ENCODE measurements at places on chromosomes 3 and 15. TPM values are rescaled to one million over a fixed set of nuclear protein-coding genes. Genes with fewer than 3 reads are reported as not detected.

CRABP1 gene
- total RNA-seq: 377 TPM

CCDC13 gene
- total RNA-seq: 0.79 TPM

CIB2 gene
- 45.2 TPM for total RNA-seq

CDHR4 gene
- 0.17 TPM for total RNA-seq

GRCh38 chr15:73141216-73141900, 89.1 kb downstream of the NEO1 start:
- H3K27me3 ChIP-seq: no peaks in the 10 kb centered on the region
- no peak overlapping the region for H3K4me3 ChIP-seq
- H3K27ac ChIP-seq: no peak overlapping the region
- no peaks in the 10 kb centered on the region for H3K36me3 ChIP-seq
- no peaks in the 10 kb centered on the region for H3K4me1 ChIP-seq
- DNase-seq: no peak

DNA sequence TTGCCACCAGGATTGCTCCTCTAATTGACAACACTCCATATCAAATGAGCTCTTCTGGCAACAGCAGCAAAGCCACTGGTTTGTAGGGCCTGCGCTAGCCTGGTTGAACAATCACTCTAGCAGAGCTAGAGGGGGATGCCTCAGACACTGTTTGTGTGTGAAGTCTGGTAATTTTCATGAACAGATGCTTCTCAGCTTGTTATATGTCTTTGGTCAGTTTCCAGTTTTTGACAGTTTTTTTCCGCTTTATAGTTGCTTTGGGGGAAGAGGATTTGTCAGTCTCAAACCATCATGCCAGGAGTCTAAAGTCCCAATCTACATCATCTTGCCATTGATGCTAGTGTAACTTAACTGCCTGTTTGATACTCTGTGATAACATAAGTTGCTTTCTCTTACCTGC, 136.0 kb downstream of the HCN4 start:
- DNase-seq: no peak
- no peaks in the 10 kb centered on the region for H3K27me3 ChIP-seq
- H3K27ac ChIP-seq: peak overlapping the region; percentile 46
- no peak overlapping the region for H3K4me3 ChIP-seq

HMCES gene
- total RNA-seq: 44.0 TPM

RNU5B-1 gene
- not detected for total RNA-seq

TRAT1 gene
- total RNA-seq: not detected

TMOD2 gene
- 3.3 TPM for total RNA-seq

- no peak for DNase-seq
- peaks cover 11% of the 10 kb centered on the region for H3K4me1 ChIP-seq
These were observed 395.5 kb upstream of the PROK2 start for GRCh38 chr3:72180405-72180804.

DNA sequence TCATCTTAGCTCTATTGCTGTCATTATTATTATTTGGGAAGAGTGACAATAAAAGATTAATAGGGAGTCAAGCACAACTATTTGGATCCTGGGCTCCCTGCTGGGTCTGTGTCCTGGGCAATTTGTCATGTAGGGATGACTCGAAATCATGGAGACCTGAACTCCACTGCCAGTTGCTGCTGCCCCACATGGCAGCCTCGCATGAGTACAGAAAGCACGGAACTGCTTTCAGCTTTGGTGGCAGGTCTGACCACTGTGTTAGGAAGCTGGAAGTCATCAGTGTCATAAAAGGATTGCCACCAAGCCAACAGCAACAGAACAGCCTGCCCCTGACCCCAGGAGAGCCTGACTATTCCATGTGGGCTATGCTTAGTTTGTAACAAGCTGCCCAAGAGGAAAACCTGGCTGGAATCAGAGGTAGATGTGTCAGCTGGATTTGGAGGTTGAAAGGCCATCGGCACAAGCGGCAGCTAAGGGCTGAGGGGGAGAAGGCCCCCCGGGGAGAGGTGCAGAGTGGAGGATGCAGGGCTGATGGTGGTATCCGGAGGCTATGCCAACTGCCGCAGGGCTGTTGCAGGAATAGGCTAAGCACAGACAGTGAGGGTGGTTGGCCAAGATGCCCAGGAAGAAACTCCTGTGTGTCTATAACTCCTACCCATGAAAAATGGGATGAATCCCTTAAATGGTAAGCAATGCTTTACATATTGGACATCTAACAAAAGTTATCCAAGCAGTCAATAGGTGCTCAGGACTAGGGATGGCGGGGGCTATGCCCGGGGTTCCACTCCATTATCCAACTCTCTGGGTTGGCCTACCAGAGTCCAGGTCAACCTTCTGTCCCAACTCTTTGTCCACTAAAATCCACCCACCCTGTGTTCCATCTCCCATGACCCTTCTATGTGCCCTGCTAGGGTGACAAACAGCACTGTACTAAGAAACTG, 291.6 kb downstream of the ADAMTS17 start:
- H3K27me3 ChIP-seq: peaks cover 4% of the 10 kb centered on the region
- DNase-seq: no peak
- no peak overlapping the region for H3K27ac ChIP-seq
- H3K4me3 ChIP-seq: no peak overlapping the region
- H3K36me3 ChIP-seq: peaks cover 21% of the 10 kb centered on the region

ROPN1B gene
- total RNA-seq: 0.09 TPM

DNA sequence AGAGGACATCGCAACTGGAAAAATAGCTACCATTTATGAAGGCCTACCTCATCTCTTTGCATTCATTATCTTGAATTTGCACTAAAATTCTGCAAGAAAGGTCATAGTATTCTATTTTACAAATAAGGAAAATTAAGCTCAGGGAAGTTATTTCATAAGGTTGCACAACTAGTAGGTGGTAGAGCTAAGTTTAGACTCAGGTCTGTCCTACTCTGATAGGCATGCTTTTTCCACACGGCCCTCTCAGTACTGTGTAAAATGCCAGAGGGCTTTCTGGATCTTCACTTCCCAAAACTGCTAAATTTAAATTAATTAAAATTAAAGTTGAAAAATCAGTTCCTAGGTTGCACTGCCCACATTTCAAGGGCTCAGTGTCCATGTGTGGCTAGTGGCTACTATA, 18.3 kb downstream of the MAP2K1 start:
- H3K36me3 ChIP-seq: peaks cover 2% of the 10 kb centered on the region
- H3K27ac ChIP-seq: peak overlapping the region; percentile 100
- no peaks in the 10 kb centered on the region for H3K27me3 ChIP-seq
- H3K4me1 ChIP-seq: peaks cover 95% of the 10 kb centered on the region
- DNase-seq: no peak

DNA sequence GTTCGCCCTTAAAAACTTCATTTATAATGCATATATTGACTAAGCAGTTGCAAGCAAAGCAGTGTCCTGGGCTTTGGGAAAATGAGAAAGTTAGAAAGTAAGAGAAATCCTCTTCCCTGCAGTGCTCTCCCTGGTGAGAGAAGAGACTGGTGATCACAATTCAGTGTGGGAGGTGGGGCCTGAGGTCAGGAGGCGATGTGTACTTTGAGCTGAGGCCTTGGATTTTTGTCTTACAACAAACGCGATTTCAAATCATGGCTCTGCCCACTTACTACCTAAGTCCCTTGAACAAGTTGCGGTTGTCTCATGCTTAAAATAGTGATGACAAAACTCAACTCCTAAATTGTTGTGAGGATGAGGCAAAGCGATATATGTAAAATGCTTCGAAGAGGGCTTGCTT, 316.3 kb upstream of the NECTIN3 start:
- no peaks in the 10 kb centered on the region for H3K36me3 ChIP-seq
- H3K4me1 ChIP-seq: peaks cover 49% of the 10 kb centered on the region
- H3K27ac ChIP-seq: peak overlapping the region; percentile 74
- DNase-seq: no peak
- H3K27me3 ChIP-seq: no peaks in the 10 kb centered on the region
- H3K4me3 ChIP-seq: no peak overlapping the region

TGM4 gene
- not detected for total RNA-seq

- H3K4me1 ChIP-seq: peaks cover 11% of the 10 kb centered on the region
- no peak overlapping the region for H3K4me3 ChIP-seq
- no peaks in the 10 kb centered on the region for H3K36me3 ChIP-seq
- DNase-seq: no peak
- no peak overlapping the region for H3K27ac ChIP-seq
These were observed 88.8 kb upstream of the RARB start for GRCh38 chr3:25339225-25339624.

DNA sequence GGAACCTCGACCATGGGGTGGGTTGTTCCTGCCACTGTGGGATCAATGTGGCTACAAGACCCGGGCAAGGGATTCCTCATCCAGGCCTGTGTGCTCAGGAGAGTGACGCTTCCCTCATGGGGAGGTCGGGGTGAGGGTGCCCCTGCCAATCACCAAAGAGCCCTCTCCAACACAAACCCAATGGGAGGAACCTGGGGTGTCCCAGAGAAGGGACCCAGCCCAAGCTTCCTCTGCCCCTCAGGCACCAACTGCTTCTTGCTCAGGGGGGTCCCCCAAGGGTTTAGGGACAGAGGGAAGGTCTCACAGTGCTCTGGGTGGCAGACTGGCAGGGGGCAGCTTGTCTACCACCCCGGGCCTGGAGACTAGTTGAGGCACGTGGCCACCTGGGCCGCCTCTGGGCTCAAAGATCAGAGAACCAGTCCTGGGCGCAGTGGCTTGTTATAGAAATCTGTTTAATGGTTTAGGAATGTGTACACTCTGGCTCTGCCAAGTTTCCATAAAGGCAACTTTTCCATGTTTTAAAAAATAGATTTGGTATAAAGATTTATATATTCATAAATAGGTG, 26.6 kb downstream of the GP9 start:
- H3K4me1 ChIP-seq: no peaks in the 10 kb centered on the region
- no peak overlapping the region for H3K27ac ChIP-seq
- H3K27me3 ChIP-seq: peaks cover 6% of the 10 kb centered on the region
- no peak for DNase-seq
- H3K4me3 ChIP-seq: no peak overlapping the region
- peaks cover 2% of the 10 kb centered on the region for H3K36me3 ChIP-seq

CYP11A1 gene
- total RNA-seq: 3.4 TPM

GRCh38 chr3:128345196-128345595, 121.5 kb downstream of the DNAJB8 start:
- H3K4me3 ChIP-seq: no peak overlapping the region
- H3K27me3 ChIP-seq: no peaks in the 10 kb centered on the region
- H3K4me1 ChIP-seq: peaks cover 31% of the 10 kb centered on the region
- H3K27ac ChIP-seq: no peak overlapping the region
- no peaks in the 10 kb centered on the region for H3K36me3 ChIP-seq

DNA sequence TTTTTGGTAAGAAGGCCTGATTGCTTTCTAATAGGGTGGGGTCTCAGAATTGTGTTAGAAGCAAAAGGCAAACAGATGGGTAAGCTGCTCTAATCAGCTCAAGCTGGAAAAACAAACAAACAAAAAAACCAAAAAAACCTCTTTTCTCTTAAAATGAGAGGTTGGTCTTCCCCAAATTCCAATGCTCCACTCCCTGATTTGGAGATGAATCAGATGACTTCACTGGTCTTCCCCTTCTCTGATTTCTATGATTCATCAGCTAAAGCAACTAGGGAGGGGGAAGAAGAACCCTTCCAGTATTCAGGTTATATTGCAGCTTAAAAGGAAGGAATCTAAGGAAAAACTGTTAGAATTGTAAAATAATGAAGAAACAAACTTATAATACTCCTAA, 9.6 kb upstream of the ANXA2 start:
- no peak overlapping the region for H3K27ac ChIP-seq
- H3K36me3 ChIP-seq: no peaks in the 10 kb centered on the region
- H3K4me3 ChIP-seq: no peak overlapping the region
- DNase-seq: no peak
- peaks cover 4% of the 10 kb centered on the region for H3K4me1 ChIP-seq

CADM2 gene
- 21.3 TPM for total RNA-seq

GRCh38 chr3:13832130-13832529, 47.7 kb downstream of the WNT7A start:
- H3K4me3 ChIP-seq: no peak overlapping the region
- no peak for DNase-seq
- H3K36me3 ChIP-seq: no peaks in the 10 kb centered on the region
- peaks cover 2% of the 10 kb centered on the region for H3K27me3 ChIP-seq
- peaks cover 6% of the 10 kb centered on the region for H3K4me1 ChIP-seq

DNA sequence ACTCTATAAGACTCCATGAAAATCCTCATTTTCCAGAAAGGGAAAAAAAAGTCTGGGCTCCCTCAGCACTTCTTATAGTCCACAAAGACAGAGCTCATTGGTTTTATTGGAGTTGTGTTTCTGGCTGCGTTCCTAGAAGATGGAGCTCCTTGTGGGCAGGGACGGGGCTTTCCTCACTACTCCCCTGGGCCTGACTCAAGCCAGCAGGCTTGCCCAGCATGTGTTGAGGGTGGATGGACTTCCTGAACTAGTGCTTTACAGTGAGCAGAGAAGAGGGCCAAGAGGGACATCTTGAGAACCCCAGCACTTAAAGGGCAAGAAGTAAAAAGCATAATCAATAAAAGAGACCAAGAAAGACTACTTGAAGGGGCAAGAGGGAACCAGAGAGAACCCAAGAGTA, 43.2 kb upstream of the EPHB1 start:
- H3K27ac ChIP-seq: no peak overlapping the region
- H3K4me1 ChIP-seq: no peaks in the 10 kb centered on the region
- H3K27me3 ChIP-seq: no peaks in the 10 kb centered on the region
- H3K4me3 ChIP-seq: no peak overlapping the region
- H3K36me3 ChIP-seq: no peaks in the 10 kb centered on the region

SLC22A13 gene
- total RNA-seq: 0.42 TPM

DNA sequence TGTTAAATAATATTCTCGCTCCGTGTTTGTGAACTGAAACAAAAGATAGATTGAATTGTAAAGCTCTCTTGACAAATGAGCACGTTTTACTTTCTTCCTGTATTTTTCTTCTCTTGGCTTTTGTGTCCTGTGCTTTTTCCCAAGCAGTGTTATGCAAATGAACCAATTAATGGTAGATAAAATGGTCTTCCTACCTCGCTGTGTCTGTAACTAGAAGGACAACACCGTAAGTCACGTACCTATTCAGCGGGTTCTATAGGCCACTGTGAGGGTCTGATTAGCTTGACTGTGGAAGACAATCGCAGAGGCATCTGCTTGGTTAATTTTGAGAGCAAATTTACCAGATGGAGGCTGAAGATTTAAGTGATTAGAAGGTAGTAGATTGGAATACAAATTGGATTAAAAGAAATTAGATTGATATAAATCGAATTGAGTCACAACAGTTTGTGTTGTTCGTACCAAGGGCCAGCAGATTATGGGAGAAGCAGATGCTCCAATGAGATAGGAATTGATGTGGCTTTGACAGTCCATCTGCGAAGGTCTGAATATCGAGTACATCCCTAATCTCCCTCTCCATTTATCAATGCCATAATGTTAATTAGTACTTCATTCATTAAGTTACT, 40.2 kb downstream of the ROBO2 start:
- peak overlapping the region; percentile 40 for H3K4me3 ChIP-seq
- H3K27ac ChIP-seq: peak overlapping the region; percentile 96
- DNase-seq: no peak
- H3K27me3 ChIP-seq: no peaks in the 10 kb centered on the region
- peaks cover 54% of the 10 kb centered on the region for H3K4me1 ChIP-seq
- no peaks in the 10 kb centered on the region for H3K36me3 ChIP-seq

SMCO1 gene
- total RNA-seq: not detected
